Activated CD8-positive, alpha-beta memory T cell treated with anti-CD3 and anti-CD28 coated beads for 4 hours (primary cell): ENCODE measurements at places on chromosomes 11 and 22.

DNA sequence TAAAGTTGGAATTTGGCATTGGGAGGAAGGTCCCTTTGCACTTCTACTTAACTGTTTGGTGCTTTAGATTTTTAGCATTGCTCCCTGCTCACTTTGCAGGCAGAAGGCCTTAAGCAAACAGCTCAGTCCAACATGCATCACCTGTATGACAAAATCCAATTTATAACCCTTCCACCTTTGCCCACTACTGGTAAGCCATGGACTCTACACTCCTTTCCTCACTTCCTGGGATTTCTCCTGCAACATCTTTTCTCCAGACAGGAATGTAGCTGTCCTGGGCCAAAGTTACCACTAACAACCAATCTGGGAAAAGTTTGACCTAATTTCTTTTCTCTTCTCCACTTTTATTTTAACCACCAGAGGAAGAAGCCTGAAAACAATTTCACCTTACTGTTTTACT, 1.8 kb upstream of the OR2D2 start:
- DNase-seq: no peak

DNA sequence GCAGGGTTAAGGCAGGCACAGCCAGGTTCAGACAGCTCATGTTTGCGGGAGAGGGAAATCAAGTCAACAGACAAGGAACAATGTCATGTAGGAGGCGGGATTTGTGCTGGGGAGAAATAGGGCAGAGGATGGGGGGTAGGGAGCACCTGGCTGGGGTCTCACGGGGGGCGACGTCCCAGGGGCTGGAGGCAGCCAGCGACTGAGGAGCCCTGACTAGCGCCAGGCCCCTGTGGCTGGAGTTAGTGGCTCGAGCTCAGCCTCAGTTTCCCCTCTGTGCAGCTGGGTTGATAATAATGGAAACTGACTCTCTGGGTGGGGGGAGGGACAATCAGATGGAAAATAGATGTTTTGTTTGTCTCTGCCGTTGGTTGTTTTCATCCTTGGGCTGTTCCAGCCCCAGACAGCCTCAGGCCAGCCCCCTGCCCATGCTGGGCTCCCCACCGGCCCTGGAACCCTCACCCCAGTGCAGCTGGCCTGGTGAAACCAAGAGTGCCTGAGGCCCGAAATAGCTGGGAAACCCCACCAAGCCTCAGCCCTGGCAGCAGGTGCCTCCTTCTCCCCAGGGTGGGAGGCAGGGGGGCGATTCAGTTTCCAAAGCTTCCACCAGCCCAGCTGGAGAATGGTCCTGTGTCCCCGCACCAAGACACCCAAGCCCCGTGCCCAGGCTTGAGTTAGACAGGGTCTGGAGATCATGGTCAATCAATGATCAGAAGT, 44.1 kb downstream of the IGLL5 start:
- no peak for DNase-seq

DNA sequence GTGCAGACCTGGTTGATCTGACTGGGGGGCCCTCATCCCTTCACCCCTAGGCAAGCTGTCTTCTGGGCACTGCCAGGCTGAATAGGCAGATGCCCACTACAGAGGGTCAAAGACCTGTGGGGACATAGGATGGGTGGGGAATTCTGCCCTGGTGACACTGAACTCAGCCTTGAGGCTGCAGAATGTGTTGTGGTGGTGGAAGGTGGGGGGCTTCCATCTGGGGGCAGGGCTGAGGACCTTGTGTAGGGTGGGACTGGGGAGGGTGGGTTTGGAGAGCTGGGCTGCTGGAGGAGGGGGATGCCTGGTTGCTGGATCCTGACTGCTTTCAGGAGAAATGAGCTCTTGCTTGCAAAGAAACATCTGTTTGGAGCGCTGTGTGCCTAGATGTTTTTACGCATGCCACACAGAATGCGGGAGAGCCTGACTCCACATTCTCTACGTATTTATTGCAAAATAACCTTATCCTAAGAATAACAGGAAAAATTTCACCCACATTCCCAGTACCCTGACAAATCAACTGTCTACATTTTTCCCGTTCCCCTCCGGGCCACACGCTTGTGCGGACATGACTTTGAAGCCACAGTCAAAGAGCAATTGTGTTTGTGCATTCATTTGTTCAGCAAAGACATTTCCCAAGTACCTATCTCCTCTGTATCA, 18.3 kb downstream of the SMIM38 start:
- DNase-seq: no peak

DNA sequence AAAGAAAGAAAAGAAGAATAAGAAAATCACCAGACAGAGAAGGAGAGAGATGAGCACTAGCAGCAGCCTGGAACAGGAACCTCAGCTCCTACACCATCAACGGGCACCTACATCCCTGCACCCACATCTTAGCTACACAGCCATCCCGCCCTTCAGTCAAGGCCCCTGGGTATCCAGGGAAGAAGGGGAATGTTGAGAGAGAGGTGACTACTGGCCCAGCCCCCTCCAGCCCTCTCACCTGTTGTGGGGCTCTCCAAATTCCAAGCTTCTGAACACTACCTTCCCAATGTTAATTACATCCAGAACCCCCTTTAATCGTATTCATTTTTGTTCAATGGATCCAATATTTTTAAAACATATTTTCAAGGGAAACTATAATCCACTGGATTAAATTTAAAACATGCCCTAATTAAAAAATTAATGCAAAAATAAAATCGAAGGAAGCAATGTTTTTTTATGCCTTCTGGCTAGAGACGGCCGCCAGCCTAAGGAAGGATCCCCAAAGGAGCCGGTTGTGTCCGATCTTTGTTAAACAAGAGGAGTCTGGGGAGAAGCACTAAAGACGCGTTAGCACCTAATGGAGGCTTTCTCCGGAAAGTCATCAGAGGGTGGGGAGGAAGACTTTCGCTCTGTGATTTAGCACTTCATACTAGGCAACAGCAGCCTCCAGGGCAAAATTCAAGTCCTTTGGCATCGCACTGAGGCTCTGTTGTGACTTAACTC, 9.5 kb downstream of the TPST2 start:
- DNase-seq: no peak

DNA sequence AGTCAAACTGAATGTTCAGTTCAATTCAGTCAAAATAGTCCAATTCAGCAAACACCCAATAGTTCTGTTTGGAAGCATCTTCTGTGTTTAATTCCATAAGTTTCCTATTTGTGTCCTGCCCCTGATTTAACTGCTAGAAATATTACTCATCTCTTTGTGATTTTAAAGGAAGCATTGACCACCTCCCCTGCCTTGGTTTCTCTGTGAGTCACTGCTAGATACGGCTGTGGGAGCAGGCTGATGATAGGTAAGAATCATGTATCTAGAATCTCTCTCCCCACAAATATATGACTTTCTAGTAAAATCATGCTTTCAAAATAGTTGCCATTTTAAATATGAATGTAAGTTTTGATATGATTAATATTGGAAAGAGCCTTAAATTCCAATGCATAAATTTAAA, 888.5 kb downstream of the NTM start:
- DNase-seq: no peak

- DNase-seq: peak; percentile 49
Measured at GRCh38 chr11:74388678-74389327, 9.4 kb downstream of the PGM2L1 start.

DNA sequence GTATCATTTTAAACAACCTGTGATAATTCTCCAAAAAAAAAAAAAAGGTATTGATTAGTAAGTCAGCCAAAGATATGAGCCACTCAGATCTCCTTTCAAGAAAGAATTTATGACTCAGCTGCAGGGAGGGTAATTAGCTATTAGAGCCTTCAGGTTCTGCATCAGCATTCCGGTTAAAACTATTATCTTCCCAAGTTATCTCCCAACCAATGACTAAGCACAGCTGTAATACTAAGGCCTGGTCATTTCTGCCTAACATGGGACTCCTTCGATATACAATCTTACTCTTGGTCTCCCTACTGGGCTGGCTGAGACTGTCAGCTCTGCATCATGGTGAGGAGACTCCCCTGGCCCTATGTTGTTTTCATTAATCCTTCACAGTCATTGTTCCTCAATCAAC, 60.4 kb downstream of the SBF2 start:
- no peak for DNase-seq

- DNase-seq: no peak
Measured at GRCh38 chr22:27454807-27455450, 346.6 kb downstream of the MN1 start.

DNA sequence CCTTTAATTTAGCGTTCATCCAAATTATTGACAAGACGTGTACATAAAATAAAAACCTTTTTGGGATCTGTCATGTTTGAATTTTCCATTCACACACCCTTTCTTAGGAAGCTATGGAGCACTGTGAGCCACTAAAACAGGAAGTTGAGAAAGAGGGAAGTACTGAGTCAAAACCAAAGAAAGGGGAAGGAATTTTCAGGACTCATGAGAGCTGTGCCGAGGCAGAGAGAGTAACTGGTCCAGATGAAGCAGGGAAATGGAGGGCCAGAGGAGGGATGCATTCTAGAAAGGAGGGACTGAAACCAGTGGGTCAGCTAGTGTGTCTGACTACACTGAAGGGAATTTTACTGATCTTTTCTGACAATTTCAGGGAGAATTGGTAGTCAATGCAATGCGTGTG, 24.9 kb downstream of the APLP2 start:
- no peak for DNase-seq

GRCh38 chr11:79747406-79747805, 306.6 kb upstream of the TENM4 start:
- no peak for DNase-seq

DNA sequence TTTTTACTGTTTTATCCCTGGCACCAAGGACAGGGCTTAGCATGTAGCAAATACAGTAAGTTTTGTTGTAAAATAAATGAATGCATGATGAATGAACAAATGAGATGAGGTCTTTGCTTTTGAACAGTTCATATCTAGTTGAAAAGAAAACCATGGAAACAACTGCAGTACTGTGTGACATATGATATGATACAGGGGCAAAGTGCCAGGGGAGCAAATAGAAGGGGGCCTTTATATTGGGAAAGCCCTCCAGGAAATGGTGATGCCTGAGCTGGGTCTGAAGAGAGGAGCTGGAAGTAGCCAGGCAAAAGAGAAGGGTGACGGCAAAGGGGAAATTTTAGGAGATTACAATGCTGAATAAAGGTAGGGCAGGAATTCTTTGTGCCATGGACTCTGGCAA, 63.8 kb upstream of the UCP3 start:
- DNase-seq: no peak

DNA sequence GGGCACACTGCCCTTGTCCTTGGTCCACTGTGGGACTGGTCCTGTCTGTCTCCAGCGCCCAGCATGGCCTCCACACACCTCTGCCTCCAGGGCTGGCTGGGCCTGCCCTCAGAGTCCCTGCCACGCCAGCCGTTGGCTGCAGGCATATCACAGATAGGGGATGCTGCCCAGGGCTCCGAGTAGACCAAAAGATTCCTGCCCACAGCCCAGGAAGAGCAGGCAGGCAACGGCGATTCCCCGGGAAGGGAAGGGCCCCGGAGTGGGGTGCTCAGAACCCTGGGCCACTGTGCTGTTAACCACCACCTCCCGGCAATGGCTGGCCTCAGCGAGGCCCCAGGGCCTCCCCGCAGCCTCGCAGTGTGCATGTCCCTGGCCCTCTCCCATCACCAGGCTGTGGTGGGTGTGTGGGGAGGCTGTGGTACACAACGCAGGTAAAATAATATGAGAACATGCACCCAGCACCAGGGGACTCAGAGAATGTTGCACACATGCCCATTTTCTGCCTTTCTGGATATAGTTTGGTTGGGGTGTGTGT, 2.2 kb downstream of the IFITM5 start:
- no peak for DNase-seq

DNA sequence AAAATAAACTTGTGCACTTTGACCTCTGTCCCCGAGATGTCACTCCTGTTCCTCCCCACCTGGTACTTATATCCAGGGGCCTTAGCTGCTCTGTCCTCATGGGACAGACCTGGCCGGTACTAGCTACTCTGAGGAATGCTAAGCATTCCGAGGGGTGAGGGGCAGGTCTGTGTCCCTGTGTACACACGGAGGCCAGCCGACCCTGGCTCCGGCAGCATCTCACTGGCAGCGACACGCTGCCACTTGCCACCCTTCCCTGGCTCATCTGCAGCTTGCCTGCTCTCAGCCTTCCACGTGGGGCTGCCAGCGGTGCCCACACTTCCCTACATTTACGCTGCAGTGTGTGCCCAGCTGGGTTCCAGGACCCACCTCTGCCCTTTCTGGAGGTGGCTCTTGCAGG, 21.6 kb upstream of the TEF start:
- DNase-seq: no peak

DNA sequence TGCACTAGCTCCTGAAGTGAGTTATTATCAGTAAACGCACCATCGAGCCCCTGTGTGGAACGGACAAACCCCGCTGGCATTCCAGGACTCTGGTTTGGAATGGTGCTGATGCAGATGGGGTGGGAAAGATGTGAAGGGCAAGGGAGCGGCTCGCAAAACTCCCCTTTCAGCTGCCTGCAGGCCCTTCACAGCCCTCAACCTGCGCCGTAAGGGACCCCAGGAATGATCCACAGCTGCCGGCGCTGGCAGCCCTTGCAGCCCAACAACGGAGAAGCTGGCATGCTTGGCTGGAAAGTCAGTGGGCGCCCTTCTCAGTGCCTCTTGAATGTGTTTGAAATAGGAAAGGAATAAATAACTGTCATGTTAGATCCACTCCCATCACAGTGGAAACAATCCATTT, 1445.5 kb downstream of the BRD1 start:
- no peak for DNase-seq

GRCh38 chr11:62579252-62579651, 5.6 kb upstream of the EEF1G start:
- no peak for DNase-seq

DNA sequence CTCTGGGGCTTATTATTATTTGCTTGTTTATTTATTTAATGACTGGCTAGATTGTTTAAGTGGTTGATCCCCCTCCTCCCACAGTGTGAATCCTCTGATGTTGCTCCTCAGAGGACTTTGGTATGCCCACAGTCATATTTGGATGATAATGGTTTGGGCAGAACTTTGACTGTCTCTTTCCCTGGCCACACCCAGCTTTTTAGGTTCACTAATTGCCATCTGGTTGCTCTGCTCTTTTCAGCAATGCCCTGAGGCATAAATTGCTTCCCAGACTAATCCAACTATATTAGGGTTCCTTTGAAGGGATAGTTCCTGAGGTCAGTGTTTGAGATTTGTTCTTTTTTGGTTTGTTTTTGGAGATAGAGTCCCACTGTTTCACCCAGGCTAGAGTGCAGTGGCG, 99.3 kb upstream of the RRM1 start:
- DNase-seq: no peak

DNA sequence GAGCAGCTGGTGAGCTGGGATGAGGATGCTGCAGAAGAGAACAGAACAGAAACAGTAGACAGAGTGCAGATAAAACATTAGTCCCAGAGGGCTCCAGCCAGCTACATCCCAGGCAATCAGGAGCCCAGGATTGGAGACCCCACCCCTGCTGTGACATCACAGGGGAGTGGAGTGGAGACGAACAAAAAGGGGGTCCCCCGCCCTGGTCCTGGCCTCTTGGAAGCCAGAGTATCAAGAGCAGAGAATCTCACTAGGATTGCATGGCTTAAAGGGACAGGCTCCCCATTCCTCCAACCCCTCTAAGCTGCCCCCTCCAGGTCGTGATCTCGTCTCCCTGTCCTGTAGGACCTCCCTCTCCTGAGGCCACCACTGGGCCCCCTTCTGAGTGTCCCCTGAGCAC, at the start of gene P2RX3:
Gene P2RX3, plus strand, starts transcription at position 211 of the 400 bp plus-strand sequence. CDS start 199 bp downstream, outside the sequence.
- DNase-seq: no peak
